ENCODE measurements at places on chromosomes 5 and 9. TPM values are rescaled to one million over a fixed set of nuclear protein-coding genes. Genes with fewer than 3 reads are reported as not detected.

GRCh38 chr5:159187719-159188118 is 21.6 kb downstream of the RNF145 start:
- no peak for DNase-seq

- DNase-seq = peak; percentile 78
These were observed 76.6 kb upstream of the TBCA start for GRCh38 chr5:77852514-77853352.

- DNase-seq = no peak
These were observed 52.2 kb downstream of the ABHD17B start for GRCh38 chr9:71858812-71859211.

The SPINK6 gene
- not detected for total RNA-seq
